KG1 (cell line): ENCODE measurements at places on chromosomes 2 and 18.

- no peak for DNase-seq
These were observed 7.0 kb downstream of the HJURP start for GRCh38 chr2:233847248-233847898.

DNA sequence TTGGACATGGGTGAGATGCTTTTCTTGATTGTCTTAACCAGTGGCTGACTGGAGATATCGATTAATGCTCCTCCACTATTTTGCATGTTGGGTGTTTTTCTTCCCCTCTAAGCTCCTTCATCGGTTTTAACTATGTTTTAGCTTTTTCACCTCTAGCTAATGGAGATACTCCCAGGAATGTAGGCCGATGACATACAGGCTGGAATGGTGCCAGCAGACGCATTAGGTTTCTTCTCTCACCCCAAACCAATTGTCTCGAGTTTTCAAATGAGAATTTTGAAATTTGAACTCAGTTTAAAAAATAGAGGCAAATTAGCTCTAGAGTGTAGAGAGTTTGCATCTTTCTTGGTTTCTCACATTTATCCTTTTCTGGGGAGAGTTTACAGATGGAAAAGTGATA is 247.6 kb downstream of the RPRM start:
- no peak for DNase-seq

- no peak for DNase-seq
These were observed 93.0 kb downstream of the NRP2 start for GRCh38 chr2:205775097-205775877.

DNA sequence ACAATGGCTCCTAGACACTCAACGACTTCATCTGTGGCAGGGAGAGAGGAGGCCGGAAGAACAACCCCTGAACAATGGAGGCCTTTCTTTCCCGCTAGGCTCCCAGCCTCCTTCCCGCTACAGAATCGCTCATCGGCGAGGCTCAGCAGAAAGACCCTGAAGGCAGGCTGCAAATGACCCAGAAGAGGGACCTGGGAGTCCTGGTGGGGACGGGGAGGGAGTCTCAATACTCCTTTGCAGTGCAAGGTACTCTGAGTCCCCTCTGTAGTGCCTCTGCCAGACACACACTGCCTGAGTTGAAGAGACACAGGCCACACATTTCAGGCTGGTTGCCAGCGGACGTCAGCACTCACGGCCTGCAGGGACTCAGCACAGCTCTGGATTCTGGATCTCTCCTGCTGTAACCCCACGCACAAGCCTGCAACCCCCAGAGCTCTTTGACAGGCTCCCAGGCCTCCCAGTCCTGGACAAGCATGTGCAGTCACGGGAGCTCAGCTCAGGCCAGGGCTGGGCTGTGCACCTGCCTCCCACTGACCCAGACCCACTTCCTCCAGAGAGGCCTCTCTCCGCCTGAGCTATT is 6.1 kb downstream of the GPR17 start:
- no peak for DNase-seq
